ENCODE measurements at places on chromosomes 6 and 20.

DNA sequence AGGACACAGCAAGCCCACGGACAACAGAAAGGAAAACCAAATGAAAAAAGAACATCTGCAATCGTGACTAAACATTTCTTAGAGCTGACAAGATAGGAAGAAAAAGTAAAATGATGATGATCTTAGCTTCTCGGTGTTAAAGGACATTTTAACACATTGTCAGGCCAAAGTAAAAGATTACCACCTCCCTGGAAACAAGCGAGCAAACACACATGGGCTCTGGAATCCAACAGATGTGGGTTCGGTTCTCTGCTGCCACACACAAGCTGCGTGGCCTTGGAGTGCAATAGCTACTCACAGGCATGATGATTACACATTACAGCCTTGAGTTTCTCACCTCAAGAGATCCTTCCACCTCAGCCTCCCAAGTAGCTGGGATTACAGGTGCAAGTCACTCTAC is 7.5 kb upstream of the AAR2 start:
- no peak for DNase-seq

DNA sequence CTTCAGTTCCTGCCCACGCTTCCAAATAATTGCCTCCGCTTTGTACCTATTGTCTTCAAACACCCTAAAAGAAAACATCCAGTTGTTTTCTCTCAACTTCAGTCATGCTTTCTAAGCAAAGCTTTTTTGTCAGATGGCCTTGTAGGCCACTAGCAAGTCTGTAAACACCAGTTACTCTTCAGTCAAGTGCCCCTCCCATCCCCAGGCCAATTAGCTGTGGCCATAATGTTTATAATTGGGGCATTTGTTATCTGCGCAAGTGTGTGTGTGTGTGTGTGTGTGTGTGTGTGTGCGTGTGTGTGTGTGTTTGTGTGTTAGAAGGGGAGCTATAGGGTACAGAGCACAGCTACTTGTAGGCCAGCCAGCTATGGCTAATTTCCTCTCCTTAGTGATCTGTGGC is 272.4 kb upstream of the MARCKS start:
- no peak for DNase-seq

DNA sequence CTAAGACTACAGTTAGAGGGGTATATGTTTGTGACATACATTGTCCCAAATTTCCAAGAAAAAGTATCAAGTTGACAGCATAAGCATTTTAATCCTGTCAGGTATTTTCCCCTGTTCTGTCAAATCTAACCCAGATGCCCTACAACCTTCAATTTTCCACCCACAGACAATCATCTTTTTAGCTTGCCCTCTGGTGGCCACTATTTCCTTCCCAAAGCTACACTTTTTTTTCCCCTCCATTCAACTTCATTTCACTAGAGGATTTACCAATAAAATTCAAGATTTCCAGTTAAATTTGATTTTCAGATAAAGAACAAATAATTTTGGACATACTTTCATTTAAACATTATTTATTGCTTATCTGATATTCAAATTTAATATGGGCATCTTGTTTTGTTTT is 286.6 kb downstream of the TENT5A start:
- no peak for DNase-seq

DNA sequence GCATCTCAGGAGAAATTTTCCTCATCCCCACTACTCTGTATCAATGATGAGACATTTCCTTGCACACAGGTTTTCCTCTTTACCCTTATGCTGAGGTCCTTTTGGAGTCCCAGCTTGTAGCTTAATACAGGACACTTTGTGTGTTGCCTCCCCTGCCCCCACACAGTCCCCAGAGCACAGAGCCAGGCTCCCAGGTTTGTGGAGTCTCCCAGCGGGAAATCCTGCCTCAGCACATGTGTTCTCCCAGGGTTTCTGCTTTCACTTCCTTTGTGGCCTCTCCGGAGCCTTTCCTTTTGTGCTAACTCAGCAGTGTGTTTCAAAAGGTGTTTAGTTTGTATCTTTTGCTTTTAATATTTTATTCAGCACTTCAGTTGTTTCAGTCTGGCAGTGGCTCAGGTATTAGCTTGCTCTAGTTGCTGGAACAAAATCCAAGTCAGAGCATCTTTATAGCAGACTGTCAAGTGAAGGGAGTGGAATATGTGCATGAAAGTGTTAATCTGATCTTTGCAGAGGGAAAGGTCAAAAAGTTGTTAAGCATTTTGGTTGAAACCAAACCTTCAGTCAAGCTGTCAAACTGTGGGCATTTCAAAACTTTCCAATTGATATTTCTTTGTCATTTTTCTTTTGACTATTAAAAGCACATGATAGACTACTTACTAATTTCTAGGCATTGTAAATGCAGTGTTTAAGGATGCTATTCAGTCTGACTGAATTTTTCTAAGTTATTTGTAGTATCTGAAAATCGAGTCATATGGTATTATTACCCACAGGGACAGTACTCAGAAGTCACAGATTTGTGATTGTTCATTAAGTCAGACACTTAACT is 8.6 kb downstream of the SNX9 start:
- DNase-seq, result no peak

DNA sequence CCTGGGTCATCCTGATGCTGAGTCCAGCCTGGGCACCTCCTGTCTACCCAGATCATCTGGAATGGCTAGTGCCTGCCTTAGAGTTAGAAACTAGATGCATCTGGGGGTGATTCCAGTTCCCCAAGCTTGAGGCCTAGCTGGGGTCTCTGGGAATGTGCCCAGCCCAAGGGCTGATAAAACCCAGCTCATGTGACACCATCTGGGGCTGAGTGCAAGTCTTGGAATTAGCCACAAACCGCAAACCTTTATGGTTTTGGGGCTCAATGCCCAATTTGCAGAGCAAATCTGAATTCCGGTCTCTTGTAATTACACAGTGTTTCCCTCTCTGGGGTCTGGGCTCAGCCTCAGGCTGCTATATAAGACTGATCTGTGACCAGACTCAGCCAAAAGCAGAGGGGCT is at the start of gene BPIFB4:
Gene BPIFB4, plus strand, starts transcription at position 385 of the 400 bp plus-strand sequence. CDS start 1,884 bp downstream, outside the sequence.
- peak; percentile 91 for DNase-seq

DNA sequence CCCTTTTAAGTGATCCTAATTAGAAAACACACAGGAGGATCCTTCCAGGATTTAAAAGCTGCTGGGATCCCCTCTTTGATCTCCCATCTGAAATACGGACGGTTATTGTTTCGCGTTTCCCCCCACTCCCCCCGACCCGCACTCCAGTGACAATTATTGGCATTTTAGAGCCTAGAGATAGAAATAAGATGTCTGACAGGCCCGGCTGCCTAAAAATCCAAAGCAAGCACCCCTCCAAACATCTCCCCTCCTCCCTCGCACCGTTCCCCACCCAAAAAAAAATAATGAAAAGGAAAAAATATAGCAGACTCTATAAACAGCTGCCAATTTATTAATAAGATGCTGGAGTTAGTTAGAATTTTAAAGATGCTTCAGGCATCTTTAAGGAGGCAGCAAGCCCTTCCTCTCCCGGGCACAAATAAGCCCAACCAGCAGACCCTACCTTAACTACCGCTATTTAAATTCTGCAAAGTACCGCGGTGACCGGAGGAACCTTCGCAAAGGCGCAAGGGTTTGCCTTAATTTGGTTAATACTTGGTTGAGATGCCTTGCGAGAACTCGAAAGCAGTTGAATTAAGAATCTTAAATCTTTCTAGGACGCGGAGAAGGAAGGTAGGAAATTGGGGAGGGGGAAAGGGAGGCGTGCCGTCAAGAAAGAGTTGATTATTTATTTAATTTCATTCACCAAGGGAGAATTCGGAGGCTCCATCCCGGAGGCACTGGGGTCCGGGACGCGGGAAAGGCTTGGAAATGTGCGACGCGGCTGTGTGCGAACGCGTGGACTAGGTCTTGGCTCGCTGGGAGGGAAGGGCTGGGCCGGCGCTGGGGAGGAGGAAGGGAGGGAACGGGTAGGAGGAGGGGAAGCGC is 1.5 kb upstream of the ISM1 start:
- peak; percentile 41 for DNase-seq

- no peak for DNase-seq
These were observed 174.2 kb downstream of the PDE7B start for GRCh38 chr6:136025736-136026135.

DNA sequence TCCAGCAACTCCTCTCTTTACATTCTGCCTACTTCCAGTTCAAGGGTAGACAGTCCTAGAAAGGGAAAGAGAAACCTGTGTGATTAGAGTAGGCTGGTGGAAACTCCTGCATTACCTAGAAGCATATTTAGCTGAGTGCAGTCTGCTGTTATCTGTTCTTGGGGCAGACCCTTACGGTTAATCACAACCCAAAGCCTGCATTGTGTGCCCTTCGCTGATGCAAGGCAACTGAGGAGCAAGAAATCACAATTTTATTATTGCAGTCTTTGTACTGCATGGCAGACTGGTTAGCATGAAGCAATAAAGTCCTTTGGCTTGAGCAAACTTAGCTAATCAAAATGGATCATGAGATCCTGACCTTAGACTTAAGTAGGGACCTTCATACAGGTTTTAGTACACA is 1.5 kb upstream of the GOPC start:
- DNase-seq, result no peak

DNA sequence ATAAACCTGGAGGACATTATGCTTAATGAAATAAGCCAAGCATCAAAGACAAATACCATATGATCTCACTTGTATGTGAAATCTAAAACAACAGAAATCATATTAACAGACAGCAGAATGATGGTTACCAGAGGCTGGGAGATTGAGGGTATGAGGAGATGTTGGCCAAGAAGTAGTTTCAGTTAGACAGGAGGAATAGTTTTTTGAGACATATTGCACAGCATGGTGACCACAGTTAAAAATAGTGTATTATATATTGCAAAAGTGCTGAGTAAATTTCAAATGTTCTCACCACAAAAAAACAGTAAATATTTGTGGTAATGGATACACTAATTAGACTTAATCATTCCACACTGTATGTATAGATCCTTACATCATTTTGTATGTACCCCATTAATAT is 1.8 kb downstream of the GABRR1 start:
- DNase-seq, result no peak

DNA sequence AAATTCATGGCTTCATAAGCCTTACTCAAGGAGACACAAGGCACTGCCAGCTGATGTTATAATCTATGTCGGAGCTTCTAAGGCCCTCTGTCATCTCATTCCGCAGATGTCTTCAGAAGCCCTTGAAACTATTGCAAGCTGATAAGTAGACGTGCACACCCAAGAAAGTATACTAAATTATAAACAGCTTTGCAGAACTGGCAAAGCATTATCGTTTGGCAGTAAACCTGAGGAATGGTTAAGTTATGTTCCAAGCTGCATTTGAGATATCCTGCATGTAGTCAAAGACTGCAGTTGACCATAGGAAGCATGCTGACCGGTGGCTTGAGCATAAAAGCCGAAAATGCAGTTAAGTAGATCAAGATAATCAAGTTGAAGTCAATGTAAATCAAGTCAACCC is 425.8 kb upstream of the SOX4 start:
- no peak for DNase-seq

DNA sequence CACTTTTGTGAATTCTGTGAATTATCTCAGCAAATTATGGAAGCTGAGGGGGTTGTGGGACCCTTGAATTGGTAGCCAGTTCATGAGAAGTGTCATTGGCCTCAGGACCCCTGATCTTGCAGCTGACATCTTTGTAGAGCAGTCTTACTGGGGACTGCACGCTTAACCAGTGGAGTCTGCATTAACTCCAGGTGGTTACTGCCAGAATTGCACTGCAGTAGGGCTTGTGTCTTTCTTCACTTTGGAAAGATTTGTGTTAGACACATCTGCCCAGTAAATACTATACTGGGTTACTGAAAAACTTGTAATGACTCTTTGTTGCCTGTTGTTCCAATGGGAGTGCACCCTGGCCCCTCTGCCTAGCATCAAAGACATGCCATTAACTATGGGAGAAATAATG is 21.2 kb upstream of the CDKN1A start:
- DNase-seq, result no peak

DNA sequence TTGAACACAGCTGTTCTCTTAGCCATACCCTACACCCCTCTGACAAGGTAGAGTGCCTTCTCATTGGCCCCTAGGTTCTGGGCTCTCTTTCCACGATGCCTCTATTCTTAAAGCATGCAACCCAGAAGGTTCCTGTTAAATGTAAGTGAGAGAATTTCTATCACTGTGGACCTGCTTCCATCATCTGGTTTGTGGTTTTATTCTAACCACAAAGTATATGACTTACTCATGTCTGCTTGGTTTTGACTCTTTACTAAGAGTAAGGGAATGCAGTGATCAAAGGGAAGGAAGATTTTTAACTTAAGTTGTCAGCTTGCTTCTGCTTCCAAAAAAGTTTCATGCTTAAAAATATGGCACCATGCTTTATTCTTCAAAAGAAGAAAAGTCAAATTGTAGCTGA is 80.2 kb downstream of the ANKEF1 start:
- peak; percentile 86 for DNase-seq

DNA sequence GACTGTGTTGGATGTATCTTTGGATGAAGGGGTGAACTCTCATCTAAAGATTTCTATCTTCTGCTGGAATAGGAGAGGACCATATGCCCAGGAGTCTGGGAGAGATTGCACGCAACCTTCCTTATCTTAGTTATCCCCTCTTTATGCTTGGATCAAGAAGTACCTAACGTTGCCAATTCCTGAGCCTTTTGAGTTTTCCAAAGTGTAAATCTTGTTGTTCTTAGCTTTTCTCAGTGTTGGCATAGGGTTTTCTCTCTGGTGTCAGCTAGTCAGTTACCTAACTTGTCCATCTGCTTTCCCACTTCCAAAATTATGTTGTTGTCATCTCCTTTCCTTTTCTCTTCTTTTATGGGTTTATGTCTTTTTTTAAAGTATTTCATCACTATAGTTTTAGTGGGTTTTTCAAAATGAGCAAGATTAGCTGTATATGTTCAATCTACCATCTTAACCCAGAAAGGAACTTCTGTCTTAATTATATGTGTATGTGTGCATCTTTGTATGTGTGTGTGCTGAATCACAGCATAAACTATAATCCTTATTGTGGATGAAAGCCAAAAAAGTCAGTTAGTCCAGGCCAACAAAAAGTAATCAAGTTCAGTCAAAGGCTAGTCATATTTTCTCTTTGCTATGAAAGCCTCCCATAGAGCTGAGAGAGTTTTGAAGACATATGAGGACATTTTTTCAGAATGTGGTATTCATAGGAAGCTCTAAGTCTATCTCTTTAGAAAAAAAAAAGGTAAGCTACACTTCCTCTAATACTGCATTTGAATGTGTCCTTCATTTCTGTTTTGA is 72.1 kb downstream of the KHDC1L start:
- DNase-seq, result peak; percentile 85

- no peak for DNase-seq
These were observed 35.7 kb downstream of the CNBD2 start for GRCh38 chr20:36004045-36004444.

DNA sequence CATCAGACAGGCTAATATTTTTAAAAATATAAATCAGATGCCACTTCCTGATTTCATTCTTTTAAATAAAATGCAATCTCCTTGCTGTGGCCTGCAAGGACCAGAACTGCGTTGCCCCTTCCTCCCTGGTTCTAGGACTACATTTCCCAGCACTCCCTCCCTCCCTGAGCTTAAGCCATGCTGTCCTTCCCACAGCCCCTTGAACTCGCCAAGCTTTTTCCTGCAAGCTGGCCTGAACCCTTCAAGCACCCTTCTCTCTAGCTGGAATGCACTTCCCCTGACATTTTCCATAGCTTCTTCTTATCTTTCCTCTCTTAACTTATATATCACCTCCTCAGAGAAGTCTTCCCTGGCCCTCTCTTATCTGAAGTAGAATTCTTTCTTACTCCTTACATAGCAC is 6.1 kb upstream of the DOK5 start:
- no peak for DNase-seq
